ENCODE measurements at places on chromosomes 2 and 18.

GRCh38 chr2:65666156-65666725 is 233.8 kb upstream of the SPRED2 start:
- no peak for DNase-seq

GRCh38 chr2:128315829-128316776 is 2.6 kb downstream of the HS6ST1 start:
- DNase-seq: peak; percentile 8

DNA sequence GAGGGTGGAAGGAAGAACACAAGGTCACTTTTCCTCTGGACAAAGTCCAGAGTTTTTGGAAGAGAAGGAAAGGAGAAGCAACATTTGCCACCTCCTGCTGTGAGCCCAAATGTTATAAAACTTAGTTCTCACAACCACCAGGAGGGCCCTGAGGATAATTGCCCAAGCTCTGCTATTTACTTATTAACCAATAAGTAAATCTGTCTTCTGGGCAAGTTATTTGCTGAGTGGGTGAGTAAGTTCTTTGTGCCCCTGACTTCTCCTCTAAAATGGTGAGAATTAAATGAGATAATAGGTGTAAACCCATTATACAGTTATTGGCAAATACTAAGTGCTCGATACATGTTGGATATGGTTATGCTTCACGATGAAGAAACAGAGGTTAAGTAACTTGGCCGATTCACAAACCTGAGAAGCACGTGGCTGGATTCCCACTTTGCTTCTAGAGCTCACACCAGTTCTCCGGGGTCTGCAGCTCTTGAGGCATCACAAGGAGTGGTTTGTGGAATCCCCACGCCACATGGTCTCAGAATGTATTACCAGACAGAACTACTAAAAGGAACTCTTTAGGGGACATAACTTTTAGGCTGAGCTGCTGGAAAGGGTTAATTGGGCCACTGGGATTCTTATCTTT is 164.1 kb downstream of the MYCN start:
- no peak for DNase-seq

DNA sequence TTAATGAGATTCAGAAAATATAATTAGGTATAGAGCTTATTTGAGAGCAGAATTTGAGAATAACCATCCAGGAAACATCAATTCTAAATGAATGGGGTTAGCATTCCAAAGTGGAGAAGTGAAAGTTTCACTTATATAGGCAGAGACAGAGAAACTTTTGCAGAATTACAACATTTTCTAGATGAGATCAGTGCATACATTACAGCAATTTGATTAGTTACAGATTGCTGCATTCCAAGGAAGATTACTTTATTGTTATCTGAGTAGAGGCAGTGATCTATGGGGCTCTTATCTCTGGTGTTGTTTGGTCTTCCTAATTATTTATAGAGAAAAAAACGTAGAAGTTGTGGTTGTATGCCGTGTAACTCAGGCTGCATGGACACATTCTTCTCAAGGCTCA is 373.8 kb upstream of the SYT4 start:
- no peak for DNase-seq

DNA sequence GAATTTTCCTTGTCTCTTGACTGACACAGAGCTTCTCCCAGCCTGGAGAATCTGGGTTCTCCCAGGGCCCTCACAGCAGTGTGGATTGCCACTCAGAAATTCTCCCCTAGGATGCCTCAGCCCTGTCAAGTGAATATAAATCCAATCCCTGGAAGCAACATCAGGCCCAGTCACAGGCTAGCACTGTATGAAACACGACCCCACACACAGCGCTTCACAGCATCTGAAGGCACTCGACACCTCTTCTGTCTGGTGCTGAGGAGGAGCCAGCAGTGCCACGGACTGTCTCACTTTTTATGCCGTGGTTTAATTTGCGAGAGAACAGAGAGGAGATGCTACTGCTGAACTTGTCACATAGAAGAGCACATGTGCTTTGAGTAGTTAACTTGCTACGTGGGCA is 164.5 kb downstream of the NAPG start:
- no peak for DNase-seq

- DNase-seq: no peak
These were observed 11.0 kb upstream of the VAPA start for GRCh38 chr18:9902832-9903231.

DNA sequence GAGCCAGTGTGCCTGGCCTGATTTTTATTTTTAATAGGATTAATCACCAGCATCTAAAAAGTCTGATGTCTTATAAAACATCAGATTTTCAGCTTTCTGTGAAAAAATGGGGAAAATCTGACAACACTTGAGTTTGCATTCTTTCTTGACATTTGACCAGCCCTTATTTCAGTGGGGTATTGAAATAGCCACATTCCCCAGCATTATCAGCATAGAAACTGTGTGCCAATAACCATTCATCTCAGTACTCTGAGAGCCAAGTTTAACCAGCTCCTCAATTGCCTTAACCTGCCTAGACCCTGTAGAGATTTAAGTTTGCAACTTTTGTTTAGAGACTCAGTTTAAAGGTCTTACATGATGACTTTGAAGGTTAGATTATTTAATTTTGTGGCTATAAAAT is 155.0 kb downstream of the CERS6 start:
- no peak for DNase-seq

DNA sequence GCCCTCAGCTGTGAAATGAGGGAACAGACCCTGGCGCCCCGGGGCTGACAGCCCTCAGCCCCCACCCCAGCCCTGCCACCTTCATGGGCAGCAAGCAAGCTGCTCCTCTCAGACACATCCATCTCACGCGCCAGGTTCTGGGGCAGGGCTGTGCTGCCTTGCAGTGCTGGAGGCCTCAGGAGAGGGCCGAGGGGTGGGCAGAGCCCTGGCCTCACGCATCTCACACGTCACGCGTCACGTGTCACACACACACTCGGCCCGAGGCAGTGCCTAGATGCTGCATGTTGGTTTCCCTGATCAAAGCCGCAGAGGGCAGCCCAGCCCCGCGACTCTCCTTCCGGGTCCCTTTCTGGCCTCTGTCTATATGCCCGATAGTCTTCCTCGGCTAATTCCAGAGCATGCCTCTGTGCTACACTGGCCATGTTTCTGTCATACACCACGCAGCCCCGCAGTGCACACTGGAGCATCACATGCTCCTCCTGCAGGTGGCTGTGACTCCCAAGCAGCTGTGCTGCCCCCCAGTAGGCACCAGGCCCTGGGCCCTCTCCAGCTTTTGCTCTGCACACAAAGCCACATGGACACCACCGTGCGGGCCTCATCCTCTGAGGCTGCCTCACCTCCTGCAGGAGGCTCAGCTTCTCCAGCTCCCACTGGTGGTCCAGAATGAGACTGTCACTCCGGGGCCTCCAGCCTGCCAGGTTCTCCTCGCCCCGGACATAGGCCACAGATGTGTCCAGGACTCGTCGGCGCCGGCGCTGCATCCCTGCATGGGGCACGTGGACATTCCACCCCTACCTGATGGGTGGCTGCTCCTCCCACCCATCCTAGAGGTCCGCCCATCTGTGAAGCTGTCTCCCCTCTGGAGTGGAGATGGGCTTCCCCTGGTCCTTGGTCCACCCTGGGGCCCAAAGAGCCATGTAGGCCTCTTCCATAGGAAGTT is 31.4 kb downstream of the AQP12A start:
- no peak for DNase-seq
